ENCODE measurements at places on chromosomes 16 and 17.

GRCh38 chr17:37744633-37744927 lies 279 bp downstream of the HNF1B start:
- DNase-seq = no peak

DNA sequence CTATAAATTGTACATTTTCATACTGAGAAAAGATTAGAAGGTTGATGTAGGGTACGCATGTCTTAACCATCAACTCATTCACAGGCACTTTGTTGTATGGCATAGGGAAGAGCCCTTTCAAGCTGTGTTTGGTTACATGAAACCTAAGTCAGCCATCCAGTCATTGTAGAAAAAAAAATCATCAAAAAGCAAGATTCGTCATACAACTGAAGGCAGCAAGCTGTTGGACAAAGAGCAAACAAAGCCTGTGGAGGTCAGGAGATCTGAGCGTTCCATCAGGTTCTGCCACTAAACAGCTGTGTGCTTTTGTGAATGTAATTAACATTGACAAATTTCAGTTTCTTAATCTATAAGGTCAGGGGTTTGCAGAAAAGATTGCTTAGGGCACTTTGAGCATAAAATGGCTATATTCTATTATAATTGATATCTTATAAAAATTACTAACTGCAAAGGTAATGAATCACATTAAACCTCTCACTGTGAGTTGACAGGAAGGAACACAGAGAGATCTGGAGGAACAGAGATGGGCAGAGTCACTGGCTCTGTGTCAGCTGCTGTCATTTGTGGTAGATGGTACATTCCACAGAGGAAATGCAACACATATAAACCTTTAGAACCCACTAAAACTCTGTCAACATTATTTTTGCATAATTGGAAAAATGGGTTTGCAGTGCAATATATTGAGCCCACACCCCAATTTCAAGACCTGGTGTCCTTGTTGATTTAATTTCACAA lies 66.3 kb upstream of the MYOCD start:
- DNase-seq = no peak

- no peak for DNase-seq
Observed at GRCh38 chr17:61393904-61394629, 5.6 kb upstream of the TBX2 start.

DNA sequence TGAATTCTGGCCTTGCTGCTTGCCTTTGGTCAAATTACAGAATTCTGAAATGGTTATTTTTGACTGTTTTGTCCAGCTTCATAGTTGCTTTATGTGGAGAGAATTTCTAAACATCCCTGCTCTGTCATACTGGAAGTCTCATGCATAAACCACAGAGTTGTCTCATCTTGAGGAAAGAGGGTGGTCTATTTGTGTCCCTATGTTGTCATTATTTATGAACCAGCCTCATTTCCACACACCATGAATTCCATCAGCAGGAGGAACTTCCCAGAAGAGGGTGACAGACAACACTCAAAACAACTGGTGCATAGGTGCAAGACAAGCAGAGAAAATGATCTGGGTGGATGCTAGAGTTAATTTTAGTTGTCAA lies 525.8 kb upstream of the GOT2 start:
- DNase-seq = no peak

DNA sequence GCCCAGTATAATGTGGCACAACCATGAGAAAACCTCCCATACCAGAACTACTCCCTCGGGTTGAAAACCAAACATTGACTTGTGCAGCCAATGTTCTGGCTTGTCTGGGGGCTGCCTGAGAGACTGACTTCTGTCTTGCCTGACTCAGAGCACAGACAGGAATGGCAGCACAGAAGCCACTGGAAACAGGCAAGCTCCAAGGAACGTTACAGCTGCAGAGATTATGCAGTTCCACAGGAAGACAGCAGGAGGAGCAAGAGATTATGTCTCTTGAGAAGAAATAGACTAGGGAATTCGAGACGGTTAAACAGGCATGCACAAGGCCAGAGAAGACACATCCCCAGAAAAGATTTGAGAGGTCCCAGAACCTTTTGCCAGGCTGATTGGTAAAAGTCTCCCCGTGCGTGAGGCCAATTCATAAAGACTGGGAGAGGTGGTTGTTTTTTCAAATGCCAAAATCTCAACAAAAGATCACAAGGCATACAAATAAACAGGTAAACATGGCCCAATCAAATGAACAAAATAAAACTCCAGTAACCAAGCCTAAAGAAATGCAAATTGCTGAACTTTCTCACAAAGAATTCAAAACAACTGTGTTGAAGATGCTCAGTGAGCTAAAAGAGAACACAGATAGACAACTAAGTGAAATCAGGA lies 90.6 kb upstream of the CDH5 start:
- peak; percentile 30 for DNase-seq

- DNase-seq = no peak
Observed at GRCh38 chr17:58541249-58541648, 26.8 kb upstream of the MTMR4 start.

GRCh38 chr17:41116297-41116696 lies 1.9 kb downstream of the KRTAP4-11 start:
- DNase-seq = no peak

GRCh38 chr17:57404073-57404472 lies 147.8 kb downstream of the MSI2 start:
- DNase-seq = no peak

- peak; percentile 57 for DNase-seq
Observed at GRCh38 chr17:31068291-31068690, 26.5 kb upstream of the NF1 start.

DNA sequence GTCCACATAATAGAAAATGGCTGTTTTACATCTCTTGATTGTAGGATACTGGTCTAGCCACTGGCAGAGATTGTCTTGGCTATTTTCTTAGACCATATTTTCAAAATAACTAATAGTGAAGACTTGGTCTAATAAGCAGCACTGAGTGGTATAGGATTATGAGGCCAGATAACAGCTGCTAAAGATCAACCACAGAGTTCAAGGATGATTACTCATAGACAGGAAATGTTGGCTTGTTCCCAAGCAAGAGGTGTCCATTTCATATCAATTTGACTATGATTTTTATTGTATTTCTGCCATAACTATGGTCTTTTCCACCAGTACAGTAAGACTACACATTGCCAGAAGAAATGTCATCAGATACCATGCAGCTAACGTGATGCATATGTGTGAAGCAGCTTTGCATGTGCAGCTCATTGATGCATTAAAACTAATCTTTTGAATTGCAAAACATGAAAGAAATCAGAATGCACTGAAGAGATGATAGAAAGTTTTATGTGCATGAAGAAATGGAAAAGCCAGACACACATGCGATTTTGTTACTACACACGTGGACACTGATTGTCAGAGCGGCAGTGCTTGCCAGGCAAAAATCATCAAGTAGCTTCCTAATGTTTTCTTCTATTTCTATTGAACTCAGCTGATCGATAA lies 693.3 kb downstream of the CDH11 start:
- DNase-seq = no peak

DNA sequence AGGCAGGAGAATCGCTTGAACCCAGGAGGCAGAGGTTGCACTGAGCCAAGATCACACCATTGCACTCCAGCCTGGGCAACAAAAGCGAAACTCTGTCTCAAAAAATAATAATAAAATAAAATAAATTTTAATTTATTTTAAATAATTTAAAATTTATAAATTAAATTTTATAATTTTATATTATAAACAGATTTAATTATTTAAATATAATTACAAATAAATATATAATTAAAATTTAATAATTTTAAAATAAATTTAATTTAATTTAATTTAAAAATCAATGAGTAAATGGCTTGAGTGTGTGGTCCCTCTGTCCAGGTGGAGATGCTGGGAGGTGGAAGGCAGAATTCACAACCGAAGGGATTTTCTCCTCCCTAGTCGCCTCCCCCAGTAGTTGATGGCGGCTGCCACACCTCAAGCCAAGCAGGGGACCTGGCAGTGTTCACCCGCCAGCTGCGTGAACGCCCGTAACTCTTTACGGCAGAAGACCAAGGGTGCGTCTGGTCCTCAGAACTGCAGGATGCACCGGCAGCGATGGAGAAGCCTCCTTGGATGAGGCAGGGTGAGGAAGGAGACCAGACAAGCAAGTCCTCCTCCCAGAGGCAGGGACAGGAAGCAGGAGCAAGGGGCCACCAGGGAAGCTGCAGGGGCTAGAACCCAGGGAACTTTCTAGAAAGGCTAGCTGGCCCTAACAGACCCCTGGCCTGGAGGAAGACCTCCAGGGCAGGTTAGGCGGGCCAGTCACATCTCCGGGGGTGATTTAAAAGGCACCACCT lies 22.9 kb upstream of the KRT17 start:
- no peak for DNase-seq

- DNase-seq = no peak
Observed at GRCh38 chr17:65553009-65553645, 8.3 kb downstream of the AXIN2 start.

GRCh38 chr17:8015957-8016631 lies 13.7 kb downstream of the GUCY2D start:
- DNase-seq = peak; percentile 30
